ENCODE measurements at places on chromosomes 2 and 18. TPM values are rescaled to one million over a fixed set of nuclear protein-coding genes. Genes with fewer than 3 reads are reported as not detected.

GRCh38 chr18:2534906-2535305 lies 36.4 kb downstream of the METTL4 start:
- H3K36me3 ChIP-seq, result peaks cover 17% of the 10 kb centered on the region
- no peak overlapping the region for H3K4me3 ChIP-seq
- no peak overlapping the region for H3K27ac ChIP-seq
- DNase-seq, result no peak

DNA sequence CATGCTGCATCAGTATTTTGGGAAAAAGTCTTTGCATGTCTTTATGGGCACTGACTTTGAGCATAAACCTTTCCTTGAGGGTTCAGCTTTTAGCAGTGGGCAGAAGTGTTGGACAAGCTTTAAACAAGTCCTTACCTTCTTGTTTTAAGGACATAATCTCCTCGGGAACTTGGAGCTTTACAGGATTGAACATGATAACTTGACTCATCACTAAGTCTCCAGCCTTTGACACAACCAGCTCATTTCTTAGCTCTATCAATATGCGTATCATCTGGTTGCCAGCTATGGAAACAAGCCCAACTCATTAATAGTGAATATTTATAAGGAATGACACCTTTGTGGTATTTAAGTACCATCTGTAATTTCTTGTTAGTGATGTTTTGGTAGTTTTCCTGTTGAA lies 21.0 kb upstream of the RAB27B start:
- H3K27me3 ChIP-seq, result no peaks in the 10 kb centered on the region
- DNase-seq, result no peak
- H3K4me1 ChIP-seq, result no peaks in the 10 kb centered on the region

GRCh38 chr2:164620873-164621763 lies at the start of gene GRB14:
GRB14 (minus strand) TSS chr2:164621482; CDS start chr2:164621309, 173 bp downstream.
- H3K27ac ChIP-seq, result no peak within 1 kb of the TSS
- peak within 1 kb of the TSS; percentile 44 for H3K4me3 ChIP-seq
- peaks cover 4% of the 10 kb centered on the region for H3K4me1 ChIP-seq
- no peaks in the 10 kb centered on the region for H3K36me3 ChIP-seq

- H3K27ac ChIP-seq, result no peak overlapping the region
- no peaks in the 10 kb centered on the region for H3K27me3 ChIP-seq
- no peaks in the 10 kb centered on the region for H3K4me1 ChIP-seq
- no peaks in the 10 kb centered on the region for H3K36me3 ChIP-seq
- no peak overlapping the region for H3K4me3 ChIP-seq
- no peak for DNase-seq
These were observed 118.4 kb downstream of the TWIST2 start for GRCh38 chr2:238966072-238966937.

DNA sequence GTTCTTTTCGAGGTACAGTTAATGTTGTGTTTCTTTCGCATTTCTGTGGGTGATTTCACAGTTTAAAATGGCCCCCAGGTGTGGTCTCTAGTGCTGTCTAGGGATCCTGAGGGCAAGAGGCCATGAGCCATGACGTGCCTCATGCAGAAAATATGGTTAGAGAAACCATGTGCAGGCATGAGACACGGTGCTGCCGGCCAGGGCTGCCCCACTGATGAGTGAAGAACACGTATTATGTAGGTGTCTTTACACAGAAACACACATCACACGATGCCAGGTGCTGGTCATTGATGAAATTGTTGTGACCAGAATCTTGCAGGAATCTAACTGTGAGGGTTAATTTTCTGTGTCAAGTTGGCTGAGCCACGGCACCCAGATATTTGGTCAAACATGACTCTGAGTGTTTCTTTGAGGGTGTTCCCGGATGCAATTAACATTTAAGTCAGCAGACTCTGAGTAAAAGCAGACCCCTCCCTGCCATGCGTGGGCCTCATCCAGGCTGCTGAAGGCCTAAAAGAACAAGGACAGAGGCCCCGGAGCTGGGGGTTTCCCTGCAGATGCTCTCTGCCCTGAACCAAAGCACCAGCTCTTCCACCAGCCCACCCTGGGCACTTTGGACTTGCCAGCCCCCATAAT lies 463.0 kb upstream of the MYT1L start:
- no peaks in the 10 kb centered on the region for H3K36me3 ChIP-seq
- no peak overlapping the region for H3K27ac ChIP-seq
- no peak for DNase-seq
- no peaks in the 10 kb centered on the region for H3K27me3 ChIP-seq
- no peak overlapping the region for H3K4me3 ChIP-seq

The HOXD13 gene
- not detected for total RNA-seq
